Activated T-cell treated with anti-CD3 and anti-CD28 coated beads for 24 hours (primary cell): ENCODE measurements at places on chromosomes 5 and 9.

GRCh38 chr9:20662156-20662555 is 21.9 kb upstream of the FOCAD start:
- DNase-seq = no peak

DNA sequence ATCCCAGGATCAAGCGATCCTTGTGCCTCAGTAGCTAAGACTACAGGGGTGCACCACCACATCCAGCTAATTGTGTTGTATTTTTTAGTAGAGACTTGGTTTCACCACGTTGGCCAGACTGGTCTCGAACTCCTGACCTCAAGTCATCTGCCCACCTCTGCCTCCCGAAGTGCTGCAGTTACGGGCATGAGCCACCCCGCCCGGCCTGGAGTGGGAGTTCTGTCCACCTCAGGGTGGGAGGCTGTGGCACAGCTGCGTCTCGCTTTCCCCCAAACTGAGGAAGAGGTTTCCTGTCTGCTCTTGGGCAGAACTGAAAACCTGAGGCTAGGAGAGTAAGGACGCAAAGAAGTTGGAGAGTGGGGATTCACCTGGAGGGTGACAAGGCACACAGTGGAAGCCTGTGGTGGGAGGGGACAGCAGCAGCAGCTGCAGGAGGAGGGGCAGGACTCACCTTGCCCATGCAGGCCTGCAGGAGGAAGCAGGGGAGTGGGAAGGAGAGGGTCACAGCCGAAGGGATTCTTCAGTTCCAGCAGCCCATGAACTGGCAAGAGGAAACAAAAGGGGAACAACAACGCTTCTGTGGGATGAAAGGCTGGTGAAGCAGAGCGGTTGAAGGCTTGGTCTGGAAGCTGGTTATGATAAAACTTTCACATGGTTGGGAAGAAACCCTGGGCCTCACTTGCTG is 181.4 kb downstream of the GAS1 start:
- DNase-seq = no peak

DNA sequence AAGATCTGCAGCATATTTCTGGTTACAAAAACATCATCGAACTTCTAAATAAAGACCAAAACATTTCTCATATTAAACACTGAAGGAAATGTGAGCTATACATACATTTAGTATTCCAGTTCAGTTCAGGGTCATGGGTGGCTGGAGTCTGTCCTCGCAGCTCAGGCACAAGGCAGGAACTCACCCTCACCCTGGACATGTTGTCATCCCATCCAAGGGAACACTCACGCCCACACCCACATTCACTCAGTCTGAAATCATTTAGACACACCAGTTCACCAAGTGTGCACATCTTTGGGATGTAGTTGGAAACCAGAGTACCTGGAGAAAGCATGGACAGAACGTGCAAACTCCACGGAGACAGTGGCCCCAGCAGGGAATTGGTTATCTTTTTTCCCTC is 481.0 kb downstream of the RASEF start:
- no peak for DNase-seq

- no peak for DNase-seq
Measured at GRCh38 chr5:81849770-81850367, 99.0 kb upstream of the SSBP2 start.

GRCh38 chr9:92345582-92345981 is 19.8 kb downstream of the CENPP start:
- no peak for DNase-seq

DNA sequence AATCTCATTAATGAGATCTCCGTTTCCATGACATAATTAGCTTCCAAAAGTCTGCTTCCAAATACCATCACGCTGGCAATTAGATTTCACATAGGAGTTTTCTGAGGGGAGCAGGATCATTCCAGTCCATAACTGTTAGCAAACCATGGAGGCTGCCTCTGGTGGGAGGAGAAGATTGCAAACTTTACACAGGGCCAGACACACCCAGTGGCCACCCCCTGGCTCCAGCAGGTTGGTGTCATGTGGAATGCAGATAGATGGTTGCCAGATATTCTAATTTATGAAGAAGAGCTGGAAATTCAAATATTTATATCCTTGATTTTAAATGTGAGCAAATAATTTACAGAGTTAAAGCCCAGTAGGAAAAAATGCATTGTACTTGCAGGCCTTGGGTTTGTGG is 164.2 kb downstream of the ICE1 start:
- no peak for DNase-seq

- DNase-seq = no peak
Measured at GRCh38 chr5:127586066-127586770, 62.7 kb upstream of the CTXN3 start.

DNA sequence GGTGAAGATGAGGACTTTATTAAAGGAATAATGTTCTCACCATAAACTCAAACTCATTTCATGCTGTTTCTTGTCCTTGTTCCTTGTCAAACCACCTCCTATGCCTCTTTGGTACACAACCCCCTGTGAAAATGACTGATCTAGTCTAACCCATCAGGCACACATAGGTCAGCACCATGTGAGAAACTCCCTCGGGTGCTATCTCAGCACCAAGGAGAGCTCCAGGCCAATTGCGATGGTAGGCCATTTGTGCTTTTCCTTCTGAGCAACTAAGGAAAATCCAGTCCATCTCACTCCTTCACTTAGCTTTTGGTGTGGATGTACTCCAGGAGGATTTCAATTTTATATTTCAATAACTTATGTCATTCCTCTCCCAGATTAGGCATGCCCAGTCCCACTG is 199.8 kb downstream of the ZNF608 start:
- no peak for DNase-seq

GRCh38 chr9:14661421-14662059 is 31.7 kb downstream of the ZDHHC21 start:
- DNase-seq = no peak

DNA sequence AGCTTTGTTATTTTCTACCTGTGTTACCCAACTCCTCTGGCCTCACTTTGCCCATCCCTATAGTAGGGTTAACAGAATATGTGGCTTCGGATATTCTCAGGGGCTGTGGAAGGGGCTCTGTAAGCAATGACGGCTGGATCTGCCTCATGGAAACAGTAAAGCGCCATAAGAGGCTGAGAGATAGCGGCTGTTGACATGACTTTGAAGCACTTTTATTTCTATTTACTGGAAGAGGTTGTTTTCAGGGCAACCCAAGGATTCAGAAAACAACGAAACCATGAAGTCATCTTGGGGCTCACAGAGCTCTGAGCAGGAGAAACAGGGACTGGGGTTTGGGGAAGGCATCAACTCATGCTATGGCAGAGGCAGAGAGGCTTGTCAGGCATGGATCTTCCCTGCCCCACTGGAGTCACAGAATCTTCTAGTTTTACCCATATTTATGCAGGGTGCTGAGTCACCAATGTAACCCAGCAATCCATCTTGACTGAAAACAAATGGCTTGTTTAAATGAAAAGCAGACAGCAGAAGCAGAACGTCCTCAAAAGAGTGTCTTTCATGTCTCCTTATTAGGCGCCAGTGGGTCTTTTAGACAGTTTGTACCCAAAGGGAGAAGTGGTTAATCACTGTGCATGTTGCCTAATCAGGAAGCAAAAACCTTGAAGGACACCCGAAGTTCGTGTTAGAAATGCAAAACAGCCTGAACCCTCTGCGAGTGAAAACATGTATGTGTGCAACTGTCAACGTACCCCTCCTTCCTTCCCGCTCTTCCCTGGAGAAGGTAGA is 113.0 kb downstream of the COL23A1 start:
- DNase-seq = no peak

- no peak for DNase-seq
Measured at GRCh38 chr9:132631685-132632084, 38.1 kb downstream of the DDX31 start.

GRCh38 chr9:136354592-136355085 is 8.9 kb downstream of the DNLZ start:
- DNase-seq = no peak

DNA sequence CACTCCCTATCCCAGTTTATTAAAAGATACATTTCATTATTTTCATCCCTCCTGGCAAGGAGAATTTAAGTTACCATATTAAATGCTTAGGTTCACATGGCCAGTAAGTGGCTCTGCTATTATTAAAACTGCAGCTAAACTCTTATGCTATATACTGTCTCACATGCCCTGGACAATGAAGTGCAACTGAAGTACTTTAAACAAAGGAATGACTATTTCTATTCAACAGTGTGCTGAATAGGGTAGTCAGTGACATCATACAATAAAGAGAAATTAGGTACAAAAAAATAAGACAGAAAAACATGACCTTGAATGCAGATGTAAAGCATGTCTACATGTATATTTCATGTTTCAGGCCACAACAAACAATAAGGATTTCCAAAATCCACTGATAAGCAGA is 282.6 kb upstream of the SMC2 start:
- no peak for DNase-seq

- DNase-seq = no peak
Measured at GRCh38 chr5:93305984-93306383, 275.0 kb downstream of the NR2F1-AS1 start.

DNA sequence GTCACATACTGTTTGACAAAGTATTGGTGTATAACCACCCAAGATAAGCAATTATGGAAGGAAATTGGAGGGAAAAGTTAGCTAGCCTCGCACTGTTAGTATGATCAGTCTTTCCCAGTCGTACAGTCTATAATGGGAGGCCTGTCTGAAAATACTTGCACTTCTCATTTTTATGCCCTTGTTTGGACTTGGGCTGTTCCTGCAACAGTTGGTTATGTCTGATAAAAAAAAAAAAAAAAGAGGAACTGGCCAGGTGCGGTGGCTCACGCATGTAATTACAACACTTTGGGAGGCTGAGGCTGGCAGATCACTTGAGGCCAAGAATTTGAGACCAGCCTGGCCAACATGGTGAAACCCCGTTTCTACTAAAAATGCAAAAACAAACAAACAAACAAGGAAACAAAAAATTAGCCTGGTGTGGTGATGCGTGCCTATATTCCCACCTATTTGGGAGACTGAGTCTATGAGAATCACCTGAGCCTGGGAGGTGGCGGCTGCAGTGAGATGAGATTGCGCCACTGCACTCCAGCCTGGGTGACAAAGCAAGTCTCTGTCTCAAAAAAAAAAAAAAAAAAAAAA is 58.3 kb upstream of the ANKRD33B start:
- no peak for DNase-seq

DNA sequence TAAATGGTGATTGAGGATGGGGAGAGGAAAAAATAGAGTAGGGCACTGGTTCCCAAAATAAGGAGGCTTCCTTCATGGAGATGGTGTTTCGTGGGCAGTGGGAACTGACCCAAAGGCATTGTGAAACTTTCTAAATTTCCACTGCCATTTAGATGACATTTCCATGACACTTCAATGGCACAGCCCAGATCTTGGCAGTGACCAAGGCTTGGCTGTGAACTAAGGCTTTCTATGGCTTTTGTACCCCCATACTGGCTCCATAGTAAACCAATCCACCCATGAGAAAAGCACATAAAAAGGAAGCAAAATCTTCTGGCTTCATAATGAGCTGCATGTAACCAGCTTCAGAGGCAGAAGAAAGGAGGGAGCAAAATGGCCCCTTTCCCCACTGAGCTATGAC is 321.0 kb upstream of the TLE4 start:
- no peak for DNase-seq

GRCh38 chr5:122296871-122297270 is 15.2 kb upstream of the SNCAIP start:
- no peak for DNase-seq

- no peak for DNase-seq
Measured at GRCh38 chr5:36681711-36682110, 75.3 kb downstream of the SLC1A3 start.

- no peak for DNase-seq
Measured at GRCh38 chr5:14036514-14036913, 92.0 kb upstream of the DNAH5 start.

DNA sequence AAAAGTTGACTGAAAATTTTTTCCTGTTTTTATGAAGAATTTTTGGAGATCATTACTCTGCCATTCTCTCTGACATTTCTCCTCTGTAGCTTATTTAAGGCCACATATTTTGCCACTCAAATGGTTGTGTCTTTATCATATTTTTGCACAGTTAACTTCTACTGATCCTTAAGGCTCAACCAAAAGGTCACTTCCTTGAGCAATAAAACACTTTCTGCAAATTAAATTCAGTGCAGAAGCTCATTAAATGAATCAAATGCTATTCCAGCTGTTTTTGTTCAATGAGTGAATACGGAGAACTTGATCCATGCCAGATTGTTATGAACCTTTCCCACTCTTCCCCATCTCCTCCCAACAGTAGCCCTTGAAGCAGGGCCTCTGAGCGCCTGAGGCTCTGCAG is 93.8 kb upstream of the EPB41L4A start:
- no peak for DNase-seq

DNA sequence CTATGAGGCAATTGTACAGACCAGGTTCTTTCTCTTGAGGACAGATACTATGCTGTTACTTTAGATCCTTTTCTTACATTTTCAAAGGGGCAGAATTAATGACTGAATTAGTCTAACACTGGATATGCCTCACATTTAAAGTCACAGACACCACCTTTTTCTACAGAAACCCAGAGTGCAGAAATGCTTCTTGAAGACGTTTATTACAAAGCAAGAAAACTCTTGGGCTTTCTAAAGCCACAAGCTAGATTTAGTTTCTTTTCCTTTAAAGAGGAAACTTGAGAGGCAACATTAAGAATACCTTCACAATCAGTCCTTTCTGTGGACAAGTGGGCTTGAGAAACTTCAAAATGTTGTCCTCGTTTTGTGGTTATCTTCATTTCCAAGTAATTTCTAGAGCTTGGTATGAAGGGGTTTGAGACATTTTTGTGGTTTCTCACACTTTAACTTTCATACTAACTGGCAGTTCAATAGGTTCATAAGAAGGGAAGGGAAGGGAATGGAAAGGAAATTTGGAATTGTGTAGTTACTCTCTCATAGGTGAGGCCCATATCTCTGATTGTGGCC is 527.4 kb downstream of the RASEF start:
- no peak for DNase-seq

GRCh38 chr9:131386281-131386680 is 7.6 kb upstream of the PRRC2B start:
- DNase-seq = no peak

- DNase-seq = no peak
Measured at GRCh38 chr5:133525126-133525525, 87.2 kb downstream of the FSTL4 start.

GRCh38 chr5:168962306-168962705 is 338.6 kb downstream of the SLIT3 start:
- no peak for DNase-seq

GRCh38 chr5:173907686-173908371 is 19.7 kb downstream of the CPEB4 start:
- no peak for DNase-seq

- DNase-seq = no peak
Measured at GRCh38 chr5:132250547-132250946, 6.9 kb upstream of the PDLIM4 start.

DNA sequence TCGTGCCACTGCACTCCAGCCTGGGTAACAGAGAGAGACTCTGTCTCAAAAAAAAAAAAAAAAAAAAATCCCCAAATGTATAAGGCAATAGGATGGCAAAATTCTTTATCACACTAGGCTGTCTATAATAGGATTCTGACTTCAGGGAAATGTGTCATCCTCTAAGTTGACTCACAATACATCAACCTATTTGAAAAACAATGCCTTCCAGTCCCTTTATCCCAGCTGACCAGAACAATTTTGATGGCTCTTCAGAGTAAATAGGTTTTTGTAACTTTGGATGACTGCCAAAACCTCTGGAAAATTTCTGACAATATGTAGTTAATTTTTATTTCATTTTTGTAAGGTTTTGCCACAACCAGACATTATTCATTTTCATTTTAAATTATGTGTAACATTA is 184.1 kb downstream of the CCDC192 start:
- DNase-seq = no peak

GRCh38 chr9:37626708-37627292 is 24.0 kb upstream of the FRMPD1 start:
- no peak for DNase-seq
